ENCODE measurements at places on chromosomes 12 and 14.

DNA sequence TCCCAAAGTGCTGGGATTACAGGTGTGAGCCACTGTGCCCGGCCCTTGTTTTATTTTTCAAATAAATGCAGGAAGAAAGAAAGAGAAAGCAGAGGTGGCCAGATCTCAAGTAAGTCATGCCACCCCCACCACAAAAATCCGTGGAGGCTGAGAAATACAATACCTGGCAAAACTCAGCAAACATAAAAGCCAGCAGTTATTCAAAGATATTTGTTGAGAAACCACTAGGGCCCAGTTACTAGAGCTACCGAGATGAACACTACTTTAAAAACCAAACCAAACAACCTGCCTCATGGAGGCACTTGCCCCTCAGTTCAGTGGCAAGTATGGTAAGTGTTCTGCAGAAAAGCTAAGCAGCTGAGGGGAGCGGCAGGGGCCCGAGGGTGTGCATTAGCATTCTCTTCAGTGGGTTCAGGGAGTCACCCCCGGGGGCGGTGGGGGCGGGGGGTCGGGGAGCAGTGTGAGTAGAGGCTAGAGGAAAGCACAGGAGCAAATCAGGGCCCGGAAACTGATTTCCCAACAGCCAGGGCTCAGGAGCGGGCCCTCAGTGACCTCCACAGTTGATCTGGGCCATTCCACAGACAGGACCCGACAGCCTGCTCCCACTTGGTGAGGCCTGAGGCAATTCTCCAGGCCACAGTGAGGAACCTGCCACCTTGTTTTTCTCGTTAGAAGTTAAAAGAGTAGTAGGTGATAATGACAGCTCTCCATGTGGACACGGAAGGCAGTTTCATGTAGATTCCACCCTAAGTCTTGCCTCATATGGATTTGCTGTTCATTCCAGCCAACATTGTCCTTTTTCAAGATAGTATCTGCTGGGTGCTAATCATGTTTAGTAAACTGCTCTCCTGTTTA lies 8.6 kb downstream of the EVL start:
- no peak for ATAC-seq

DNA sequence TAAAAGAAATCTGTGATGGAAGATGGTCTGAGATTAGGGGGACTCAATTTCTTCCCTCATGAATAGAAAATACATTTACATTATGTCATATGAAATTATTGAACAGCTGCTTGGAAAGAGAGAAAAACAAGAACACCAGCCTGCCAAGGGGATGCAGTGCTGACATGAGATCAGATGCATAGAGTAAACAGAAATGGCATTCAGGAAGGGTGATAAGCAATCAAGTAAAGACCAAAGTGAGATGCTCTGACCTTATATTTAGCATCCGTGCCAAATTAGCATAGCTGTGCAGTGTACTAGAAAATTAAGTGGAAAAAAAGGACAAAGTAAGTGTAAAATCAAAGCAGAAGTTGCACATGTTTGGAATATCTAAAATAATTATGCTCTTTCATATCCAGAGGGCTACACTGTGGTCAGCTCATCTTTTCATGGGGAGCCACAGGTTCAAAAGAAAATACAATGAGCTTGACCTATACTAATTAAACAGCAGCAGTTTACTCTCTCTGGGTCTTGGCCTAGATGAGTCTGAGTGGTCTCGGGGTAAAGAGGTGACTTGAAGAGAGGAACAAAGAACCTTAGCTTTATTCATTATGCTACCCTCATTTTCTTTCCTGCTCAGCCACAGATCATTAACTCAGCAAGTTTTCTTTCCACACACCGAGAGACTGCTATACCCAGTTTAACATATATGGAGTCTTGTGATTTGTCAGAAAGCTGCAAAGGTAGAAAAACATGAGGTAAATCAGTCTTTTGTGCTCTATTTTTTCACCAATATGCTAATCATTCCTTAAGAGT lies 359.4 kb upstream of the FOXG1 start:
- ATAC-seq = no peak

DNA sequence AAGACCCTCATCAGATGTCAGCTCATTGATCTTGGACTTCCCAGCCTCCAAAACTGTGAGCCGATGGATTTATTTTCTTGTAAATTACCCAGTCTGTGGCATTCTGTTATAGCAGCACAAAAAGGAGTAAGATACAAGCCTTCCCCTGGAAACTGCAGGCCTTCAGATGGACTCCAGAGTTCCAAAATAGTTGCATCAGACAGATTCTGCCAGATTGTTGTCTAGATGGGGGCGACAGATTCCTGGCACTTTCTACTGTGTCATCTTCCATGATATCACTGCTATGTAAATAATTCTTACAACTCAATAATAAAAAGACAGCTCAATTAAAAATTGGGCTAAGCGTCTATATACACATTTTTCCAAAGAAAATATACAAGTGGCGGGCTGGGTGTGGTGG lies 17.2 kb upstream of the MARK3 start:
- no peak for ATAC-seq

DNA sequence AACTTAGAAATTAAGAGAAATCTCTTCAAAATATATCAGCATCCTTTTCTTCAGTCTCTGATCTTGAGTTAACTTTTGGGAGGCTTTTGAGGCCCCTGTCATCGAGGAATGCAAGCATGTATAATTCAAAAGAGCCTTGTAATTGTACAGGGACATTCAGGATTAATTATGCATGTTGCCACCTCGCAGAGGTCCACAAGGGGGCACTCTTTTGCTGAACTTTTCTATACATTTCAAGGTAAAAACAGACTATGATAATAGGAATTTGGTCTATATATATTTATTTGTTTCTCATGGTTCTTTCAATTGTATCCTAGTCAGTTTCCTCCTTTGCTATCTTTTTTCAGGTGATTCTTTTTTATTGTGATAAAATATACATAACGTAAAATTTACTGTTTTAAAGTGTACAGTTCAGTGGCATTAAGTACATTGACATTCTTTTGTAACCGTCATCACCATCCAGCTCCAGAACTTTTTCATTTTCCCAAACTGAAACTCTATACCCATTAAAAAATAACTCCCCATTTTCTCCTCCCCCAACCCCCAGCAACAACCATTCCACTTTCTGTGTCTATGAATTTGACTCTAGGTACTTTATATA lies 47.0 kb upstream of the SLC2A13 start:
- ATAC-seq = peak; percentile 69

DNA sequence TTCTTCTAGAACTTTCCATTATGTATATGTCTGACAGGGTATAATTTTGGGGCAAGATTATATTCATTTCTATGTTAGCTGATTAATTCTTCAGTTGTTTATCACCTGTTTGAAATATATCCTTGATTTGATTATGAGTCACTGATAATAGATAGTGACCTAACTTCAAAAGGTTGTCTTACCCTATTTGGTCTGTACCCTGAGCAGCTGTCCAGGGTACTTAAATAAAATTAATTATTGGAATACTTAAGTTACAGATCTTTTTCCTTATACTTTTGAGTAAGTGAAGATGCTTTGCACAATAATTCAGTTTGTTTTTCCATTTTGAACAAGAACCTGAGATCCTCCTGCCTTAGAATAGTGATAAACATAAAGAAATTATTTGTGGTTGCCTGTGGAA lies 13.2 kb upstream of the NPAS3 start:
- no peak for ATAC-seq

DNA sequence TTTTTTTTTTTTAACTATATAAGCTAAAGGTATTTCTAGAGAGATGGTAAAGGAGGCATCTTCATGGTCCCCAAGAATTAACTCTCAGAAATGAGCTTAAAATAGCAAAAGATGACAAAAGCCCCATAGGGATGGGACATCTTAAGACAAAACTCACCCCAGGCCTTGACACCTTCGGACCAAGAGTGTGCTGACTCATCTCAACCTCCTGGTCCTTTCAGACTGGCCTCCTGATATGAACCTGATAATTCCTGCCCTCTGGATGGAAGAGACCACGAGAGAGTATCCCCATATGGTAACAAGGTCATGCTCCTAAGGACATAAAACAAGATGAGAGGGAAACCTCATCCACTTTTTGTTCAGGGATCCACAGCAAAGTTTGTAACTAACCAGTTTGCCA lies 8.4 kb upstream of the GMFB start:
- no peak for ATAC-seq

DNA sequence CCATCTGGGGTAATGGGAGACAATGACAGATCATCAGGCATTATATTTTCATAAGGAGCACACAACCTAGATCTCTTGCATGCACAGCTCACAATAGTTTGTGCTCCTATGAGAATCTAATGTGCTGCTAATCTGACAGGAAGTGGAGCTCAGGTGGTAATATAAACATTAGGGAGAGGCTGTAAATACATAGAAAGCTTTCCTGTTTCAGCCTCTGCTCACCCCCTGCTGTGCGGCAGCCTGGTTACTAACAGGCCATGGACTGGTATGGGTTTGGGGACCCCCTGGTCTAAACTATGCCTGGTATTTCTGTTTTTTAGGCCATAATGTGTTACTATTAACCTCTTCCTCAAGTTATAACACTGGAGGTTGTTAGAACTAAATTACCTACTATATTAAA lies 1373.7 kb downstream of the LRFN5 start:
- no peak for ATAC-seq

DNA sequence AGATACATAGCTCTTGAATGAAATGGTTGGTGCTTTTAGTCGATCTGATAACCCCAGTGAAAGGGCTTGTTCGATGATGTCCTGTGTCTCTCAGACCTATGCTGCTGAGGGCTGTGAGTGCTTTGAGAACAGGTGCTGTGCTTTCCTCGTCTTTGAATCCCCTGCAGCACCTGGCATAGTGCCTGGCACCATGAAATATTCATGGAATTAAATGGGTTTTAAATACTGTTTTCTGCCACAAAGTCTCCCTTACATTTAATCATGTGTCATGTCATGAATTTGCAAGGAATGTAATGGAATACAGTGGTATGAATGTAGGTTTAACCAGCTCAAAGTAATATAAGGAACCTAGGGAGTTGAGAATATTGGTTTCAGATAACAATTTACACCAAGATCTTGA lies 220.5 kb upstream of the PRICKLE1 start:
- ATAC-seq = no peak

- peak; percentile 16 for ATAC-seq
Observed at GRCh38 chr12:123237646-123238329, 4.6 kb downstream of the MTRFR start.
